Neural crest cell (in vitro differentiated cells): ENCODE measurements at places on chromosomes 1 and 21.

DNA sequence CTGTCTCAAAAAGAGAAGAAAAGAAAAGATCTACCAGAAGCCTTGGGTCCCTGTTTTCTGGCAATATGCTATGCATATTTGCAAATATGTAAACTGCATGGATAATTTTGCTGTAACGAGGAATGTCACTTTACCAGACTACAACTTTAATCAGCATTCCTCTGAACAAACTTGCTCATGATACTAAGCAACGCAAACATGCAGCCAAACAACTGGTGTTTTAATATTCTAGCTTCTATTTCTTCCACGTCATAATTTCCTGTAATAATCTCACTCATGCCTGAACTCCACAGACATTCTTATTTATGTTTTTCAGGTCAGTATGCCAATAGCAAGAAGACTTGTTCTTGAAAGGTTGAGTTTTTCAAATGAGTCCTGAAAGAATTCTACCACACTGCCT is 114.1 kb downstream of the SIM2 start:
- DNase-seq, result no peak

- DNase-seq, result no peak
Measured at GRCh38 chr1:28684937-28685336, 16.4 kb downstream of the GMEB1 start.

- no peak for DNase-seq
Measured at GRCh38 chr1:107724648-107725047, 240.3 kb downstream of the VAV3 start.

DNA sequence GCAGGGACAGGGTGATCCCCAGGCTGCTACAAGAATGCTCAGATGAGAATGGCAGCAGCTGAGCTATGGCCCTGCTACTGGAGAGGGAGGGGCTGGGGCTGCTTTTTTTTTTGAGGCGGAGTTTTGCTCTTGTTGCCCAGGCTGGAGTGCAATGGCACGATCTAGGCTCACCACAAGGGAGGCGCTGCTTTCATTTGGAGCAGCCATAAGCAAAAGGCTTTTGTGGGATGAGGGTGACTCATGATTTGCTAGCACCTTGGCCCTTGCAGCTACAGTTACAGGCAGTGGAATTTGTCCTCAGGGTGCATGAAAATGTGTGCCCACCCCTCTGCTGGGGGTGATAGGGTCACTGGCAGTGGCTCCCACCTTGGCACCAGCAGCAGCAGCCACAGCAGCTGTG is 32.4 kb upstream of the CYP4A22 start:
- no peak for DNase-seq

DNA sequence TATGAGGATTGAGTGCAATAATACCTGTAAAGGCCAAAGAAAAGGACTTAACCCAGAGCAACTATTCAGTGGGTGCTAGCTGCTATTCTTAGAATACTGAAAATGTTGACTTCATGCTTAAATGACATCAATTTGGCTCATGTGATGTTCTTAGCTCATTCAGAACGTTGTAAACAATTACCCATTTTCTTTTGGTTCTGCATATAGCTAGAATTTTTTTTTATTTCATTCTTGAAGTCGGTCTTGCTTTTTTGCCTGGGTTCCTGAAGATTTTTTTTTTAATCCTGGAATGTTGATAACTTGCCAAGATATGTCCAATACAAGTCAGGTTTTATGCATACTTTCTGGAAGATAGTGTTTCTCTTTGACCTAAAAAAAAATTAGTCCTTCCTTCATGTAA is 772.0 kb downstream of the LTN1 start:
- DNase-seq, result no peak

- DNase-seq, result no peak
Measured at GRCh38 chr1:85317560-85317959, 41.1 kb upstream of the BCL10 start.

GRCh38 chr1:31423418-31423947 is 10.5 kb downstream of the SERINC2 start:
- DNase-seq, result no peak
